ENCODE measurements at places on chromosomes 7 and 10.

GRCh38 chr10:126586128-126586527 is 84.4 kb downstream of the C10orf90 start:
- no peak for DNase-seq

DNA sequence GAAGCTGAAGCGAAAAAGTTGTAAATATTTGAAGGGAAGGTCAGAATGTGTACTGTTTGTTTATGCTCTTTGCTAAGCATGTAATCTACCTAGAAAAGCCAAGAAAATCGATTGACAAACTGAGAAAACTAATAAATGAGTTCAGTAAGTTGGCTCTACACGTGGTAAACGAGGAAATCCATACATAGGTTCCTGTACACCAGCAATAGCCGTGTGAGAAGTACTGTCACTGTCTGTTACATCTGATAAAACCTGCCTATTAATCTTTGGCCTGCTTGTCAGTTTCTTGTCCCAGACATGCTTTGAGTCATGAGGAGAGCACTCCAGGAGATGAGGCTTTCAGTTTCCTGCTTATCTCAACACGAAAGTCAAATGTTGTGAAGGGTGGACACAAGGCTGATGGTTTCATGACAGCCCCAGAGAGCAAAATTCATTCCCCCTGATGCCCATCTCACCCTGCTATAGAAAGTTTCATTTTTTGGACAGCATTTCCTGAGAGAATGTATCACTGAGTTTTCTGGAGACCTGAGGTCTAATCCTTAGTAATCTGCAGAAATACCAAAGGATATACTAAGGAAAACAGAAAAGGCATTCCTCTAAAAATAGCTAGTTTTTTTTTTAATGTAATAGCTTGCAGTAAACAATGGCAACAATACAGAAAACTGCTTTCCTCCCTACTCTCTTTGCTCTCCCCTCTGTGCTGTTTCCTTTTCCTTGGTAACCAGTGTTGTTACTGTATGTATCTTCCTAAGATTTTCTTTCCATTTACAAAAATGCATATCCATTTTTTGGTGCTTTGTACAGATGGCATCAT is 18.8 kb downstream of the BMPR1A start:
- no peak for DNase-seq

- no peak for DNase-seq
Observed at GRCh38 chr7:132500727-132501440, 75.4 kb downstream of the PLXNA4 start.

GRCh38 chr10:117537436-117537903 is 5.1 kb upstream of the EMX2 start:
- no peak for DNase-seq

- no peak for DNase-seq
Observed at GRCh38 chr10:75429159-75429827, 2.1 kb upstream of the LRMDA start.

- no peak for DNase-seq
Observed at GRCh38 chr10:128711806-128712205, 585.6 kb upstream of the MKI67 start.

DNA sequence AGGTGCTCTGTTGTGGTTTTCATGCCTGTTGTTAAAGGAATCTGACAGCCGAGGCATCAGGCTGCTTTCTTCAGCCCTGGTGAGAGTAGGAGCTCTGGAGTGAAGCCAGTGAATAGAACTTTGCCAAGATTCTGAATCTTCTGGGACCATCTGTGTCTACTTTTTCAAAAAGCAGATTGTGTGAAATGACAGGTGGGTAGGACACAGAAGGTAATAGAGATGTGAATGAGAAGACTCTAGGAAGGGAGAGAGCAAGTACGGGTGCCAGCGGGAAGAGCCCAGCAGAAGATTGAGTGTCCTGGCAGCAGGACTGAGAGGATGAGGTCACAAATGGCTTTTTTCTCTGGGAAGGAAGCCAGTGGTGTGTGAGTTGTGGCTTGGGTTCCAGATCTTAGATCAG is 429.2 kb downstream of the SDK1 start:
- DNase-seq = no peak

DNA sequence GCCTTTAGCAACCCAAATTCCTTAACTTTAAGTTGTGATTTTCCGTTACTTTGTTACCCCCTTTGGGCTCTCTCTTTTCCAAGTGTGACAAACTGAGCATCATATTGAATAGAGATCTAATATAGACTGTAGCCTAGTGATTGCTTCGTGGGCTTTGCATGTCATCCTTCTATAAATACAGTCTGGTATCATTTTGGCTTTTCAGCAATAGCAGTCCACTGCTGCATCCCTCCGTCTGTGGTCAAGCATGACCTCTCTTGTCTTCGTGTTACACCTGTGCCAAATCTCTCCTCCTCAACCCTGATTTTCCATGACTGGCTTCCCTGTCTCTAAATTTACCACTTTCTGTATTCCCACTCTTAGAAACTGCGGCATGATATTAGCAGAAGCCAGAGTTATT is 53.8 kb upstream of the AGK start:
- no peak for DNase-seq

DNA sequence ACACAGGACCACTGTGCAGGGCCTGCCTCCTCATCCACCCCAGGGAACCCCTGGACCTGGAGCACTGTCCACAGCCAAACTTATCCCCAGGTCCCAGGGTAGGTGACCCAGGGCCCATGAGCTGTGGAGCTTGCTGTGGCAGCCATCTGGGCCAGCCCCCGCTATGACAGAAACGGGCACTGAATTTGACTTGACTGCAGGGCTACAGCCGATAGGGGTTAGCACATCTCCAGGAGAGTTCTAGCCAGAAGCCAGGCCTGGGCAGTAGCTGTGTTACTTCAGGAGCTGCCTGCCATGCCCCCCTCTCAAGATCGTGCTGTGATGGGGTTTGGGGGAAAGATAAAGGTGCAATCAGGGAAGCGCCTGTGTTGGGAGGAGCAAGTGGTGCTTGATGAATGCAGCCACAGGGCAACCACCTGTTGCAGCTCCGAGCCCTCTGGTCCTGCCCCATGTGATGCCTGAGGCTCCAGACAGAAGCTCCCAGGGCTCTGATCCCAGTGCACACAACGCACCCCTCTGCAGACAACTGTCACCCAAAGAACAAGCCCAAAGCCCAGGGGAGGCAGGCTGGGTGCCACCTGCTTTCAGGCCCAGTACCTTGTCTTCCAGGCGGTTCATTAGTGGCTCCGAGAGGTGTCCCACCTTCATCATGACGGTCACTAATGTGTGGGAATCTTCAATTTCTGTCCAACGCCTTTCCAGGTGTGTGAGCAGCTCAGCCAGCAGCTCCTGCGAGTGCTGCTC is 6.5 kb downstream of the TBRG4 start:
- no peak for DNase-seq

- DNase-seq = no peak
Observed at GRCh38 chr7:37642028-37642540, 41.5 kb upstream of the GPR141 start.

GRCh38 chr10:22495396-22495795 is 150.1 kb downstream of the SPAG6 start:
- no peak for DNase-seq

GRCh38 chr7:15682751-15683245 is 3.7 kb downstream of the MEOX2 start:
- no peak for DNase-seq

DNA sequence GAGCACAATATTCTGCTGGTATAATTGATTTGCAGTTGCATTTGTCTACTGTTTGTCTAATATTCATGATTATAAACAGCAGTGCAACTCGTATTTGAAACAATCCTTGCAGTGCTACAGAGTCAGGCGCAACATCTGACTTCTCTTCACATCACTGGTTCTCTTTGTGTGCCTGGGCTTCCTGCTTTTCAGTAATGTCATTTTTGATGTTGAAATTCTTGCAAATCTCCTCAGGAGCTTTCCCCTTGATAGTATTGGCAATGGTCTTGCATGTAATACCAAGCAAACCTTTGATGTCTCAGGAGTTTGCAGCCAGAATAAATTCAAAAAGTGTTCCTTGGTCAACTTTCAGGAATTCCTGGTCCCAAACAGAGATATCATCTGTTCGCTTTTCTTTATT is 20.2 kb downstream of the HPS6 start:
- no peak for DNase-seq

All from HCT116 (cell line).